Type B pancreatic cell (in vitro differentiated cells): ENCODE measurements at places on chromosomes 4 and X. TPM values are rescaled to one million over a fixed set of nuclear protein-coding genes. Genes with fewer than 3 reads are reported as not detected.

GRCh38 chrX:19889582-19890342, 2.4 kb upstream of the SH3KBP1 start:
- H3K4me1 ChIP-seq: peaks cover 4% of the 10 kb centered on the region
- H3K4me3 ChIP-seq: no peak overlapping the region
- peaks cover 10% of the 10 kb centered on the region for H3K27me3 ChIP-seq
- no peaks in the 10 kb centered on the region for H3K36me3 ChIP-seq
- no peak for DNase-seq

- H3K27ac ChIP-seq: no peak overlapping the region
- peaks cover 17% of the 10 kb centered on the region for H3K4me1 ChIP-seq
- H3K4me3 ChIP-seq: no peak overlapping the region
- DNase-seq: no peak
- no peaks in the 10 kb centered on the region for H3K27me3 ChIP-seq
Observed at GRCh38 chr4:157143369-157143768, 67.4 kb downstream of the GLRB start.

ARX gene
- total RNA-seq: 12.1 and 12.4 TPM in 2 replicates

LRRC66 gene
- 1.1 and 3.3 TPM in 2 replicates for total RNA-seq

DNA sequence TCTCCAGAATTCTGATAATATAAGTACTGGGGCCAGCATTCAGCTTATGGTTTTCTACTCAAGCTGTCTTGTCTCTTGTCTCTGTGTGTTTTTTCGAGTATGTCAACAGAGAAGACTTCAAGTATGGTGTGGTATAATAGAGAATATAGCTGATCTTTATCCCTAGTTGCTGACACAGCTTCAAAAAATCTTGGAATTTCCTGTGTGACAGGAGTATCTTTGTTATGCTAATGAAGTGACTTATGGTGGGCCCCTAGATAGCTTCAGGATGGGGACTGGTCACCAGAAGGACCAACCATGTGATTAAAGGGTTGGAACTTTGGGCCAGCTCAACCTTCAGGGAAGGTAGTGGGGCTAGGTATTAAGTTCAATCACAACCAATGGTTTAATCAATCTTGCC, 2.9 kb downstream of the GPRASP3 start:
- no peak overlapping the region for H3K27ac ChIP-seq
- no peak for DNase-seq
- H3K4me3 ChIP-seq: no peak overlapping the region
- no peaks in the 10 kb centered on the region for H3K4me1 ChIP-seq
- H3K36me3 ChIP-seq: peaks cover 4% of the 10 kb centered on the region

GRCh38 chrX:67780694-67781109, 236.9 kb downstream of the AR start:
- H3K27ac ChIP-seq: no peak overlapping the region
- H3K4me1 ChIP-seq: peaks cover 5% of the 10 kb centered on the region
- no peak for DNase-seq
- H3K36me3 ChIP-seq: no peaks in the 10 kb centered on the region
- H3K4me3 ChIP-seq: no peak overlapping the region
- no peaks in the 10 kb centered on the region for H3K27me3 ChIP-seq

GRCh38 chrX:23773601-23774175, 9.3 kb upstream of the SAT1 start:
- H3K4me1 ChIP-seq: no peaks in the 10 kb centered on the region
- H3K4me3 ChIP-seq: no peak overlapping the region
- H3K27me3 ChIP-seq: no peaks in the 10 kb centered on the region
- no peak for DNase-seq
- H3K27ac ChIP-seq: no peak overlapping the region

GRCh38 chrX:13511944-13512330, 57.5 kb upstream of the EGFL6 start:
- DNase-seq: no peak
- H3K27ac ChIP-seq: no peak overlapping the region
- no peaks in the 10 kb centered on the region for H3K27me3 ChIP-seq
- no peaks in the 10 kb centered on the region for H3K4me1 ChIP-seq
- H3K36me3 ChIP-seq: no peaks in the 10 kb centered on the region

GRCh38 chr4:102193145-102193544, 152.1 kb downstream of the SLC39A8 start:
- H3K27ac ChIP-seq: no peak overlapping the region
- no peaks in the 10 kb centered on the region for H3K27me3 ChIP-seq
- no peak for DNase-seq
- no peaks in the 10 kb centered on the region for H3K4me1 ChIP-seq

CSAG3 gene
- total RNA-seq: 0.40 TPM in 1 of 2 replicates, not detected in the other

- H3K27me3 ChIP-seq: no peaks in the 10 kb centered on the region
- no peak overlapping the region for H3K4me3 ChIP-seq
- H3K27ac ChIP-seq: no peak overlapping the region
- H3K4me1 ChIP-seq: no peaks in the 10 kb centered on the region
Observed at GRCh38 chrX:44012484-44013096, 39.4 kb upstream of the NDP start.

DNA sequence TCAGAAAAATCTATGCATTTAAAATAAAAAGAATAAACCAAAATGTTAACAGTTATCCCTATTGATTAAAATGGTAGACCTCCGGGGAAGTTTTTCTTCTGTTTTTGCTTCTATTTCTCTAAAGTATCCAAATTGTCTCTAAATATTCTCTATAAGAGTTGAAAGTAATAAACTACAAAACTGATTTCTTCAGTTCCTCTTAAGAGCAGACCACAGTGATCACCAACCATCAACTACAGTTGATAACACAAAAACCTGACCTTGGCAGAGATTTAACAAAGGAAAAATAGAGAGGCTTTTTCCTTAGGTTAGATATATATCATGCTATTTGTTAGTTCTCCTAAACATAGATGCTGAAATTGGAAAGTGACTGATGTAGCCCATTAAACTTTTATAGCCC, 27.3 kb downstream of the DDX60 start:
- no peaks in the 10 kb centered on the region for H3K36me3 ChIP-seq
- no peak for DNase-seq
- no peak overlapping the region for H3K4me3 ChIP-seq
- no peak overlapping the region for H3K27ac ChIP-seq

DNA sequence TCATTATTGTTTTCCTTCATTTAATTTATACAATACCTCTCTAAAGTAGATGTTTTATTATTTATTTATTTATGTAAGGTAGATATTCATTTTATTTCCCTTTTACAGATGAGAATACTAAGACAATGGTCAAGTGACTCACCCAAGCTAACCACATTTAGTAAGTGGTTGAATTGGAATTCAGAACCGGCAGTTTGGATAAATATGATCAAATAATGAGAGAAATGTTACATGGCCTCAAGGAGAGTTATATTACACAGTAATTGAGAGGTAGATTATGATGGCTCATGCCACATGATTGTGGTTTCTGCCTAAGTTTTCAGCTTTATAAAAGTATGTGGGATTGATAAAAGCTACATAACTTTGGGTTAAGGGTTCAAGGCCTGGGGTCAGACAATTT, 239.4 kb upstream of the BOD1L1 start:
- H3K27me3 ChIP-seq: no peaks in the 10 kb centered on the region
- DNase-seq: no peak
- no peak overlapping the region for H3K4me3 ChIP-seq

- H3K27ac ChIP-seq: no peak overlapping the region
- peaks cover 5% of the 10 kb centered on the region for H3K4me1 ChIP-seq
- DNase-seq: no peak
- H3K36me3 ChIP-seq: no peaks in the 10 kb centered on the region
Observed at GRCh38 chr4:173486714-173487392, 43.2 kb downstream of the HAND2 start.

DNA sequence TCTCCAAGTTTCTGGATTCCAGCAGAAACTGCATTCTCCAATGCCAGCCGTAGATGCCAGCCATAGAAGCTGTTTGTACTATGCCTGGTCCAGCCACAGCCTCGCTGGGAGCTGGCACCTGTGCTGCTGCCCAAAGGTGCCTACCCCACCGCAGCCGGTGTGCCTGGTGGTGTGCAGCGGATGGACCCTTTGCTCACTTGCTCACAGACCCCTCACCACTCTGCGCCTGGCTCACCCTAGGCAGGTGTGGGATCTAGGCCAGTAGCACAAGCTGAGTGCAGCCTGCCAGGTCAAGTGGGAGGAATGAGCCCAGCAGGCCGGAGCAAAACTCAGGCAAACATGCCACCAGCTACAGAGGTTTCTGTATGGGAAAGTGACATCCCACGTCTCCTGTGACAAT, 463.2 kb downstream of the ADGRL3 start:
- no peak overlapping the region for H3K4me3 ChIP-seq
- DNase-seq: no peak
- H3K36me3 ChIP-seq: peaks cover 3% of the 10 kb centered on the region
- H3K4me1 ChIP-seq: no peaks in the 10 kb centered on the region
- H3K27me3 ChIP-seq: no peaks in the 10 kb centered on the region

DNA sequence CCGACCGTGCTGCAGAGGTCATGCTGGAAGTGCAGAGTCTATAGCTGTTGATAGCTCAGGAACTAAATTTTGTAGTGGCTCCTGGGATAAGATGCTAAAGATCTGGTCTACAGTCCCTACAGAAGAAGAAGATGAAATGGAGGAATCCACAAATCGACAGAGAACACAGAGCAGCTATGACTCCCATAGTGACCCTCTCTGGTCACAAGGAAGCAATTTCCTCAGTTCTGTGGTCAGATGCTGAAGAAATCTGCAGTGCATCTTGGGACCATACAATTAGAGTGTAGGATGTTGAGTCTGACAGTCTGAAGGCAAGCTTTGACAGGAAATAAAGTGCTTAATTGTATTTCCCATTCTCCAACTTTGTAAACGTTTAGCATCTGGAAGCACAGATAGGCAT, 8.8 kb downstream of the MANBA start:
- no peak for DNase-seq
- H3K27me3 ChIP-seq: no peaks in the 10 kb centered on the region
- H3K36me3 ChIP-seq: no peaks in the 10 kb centered on the region
- no peak overlapping the region for H3K27ac ChIP-seq
- no peaks in the 10 kb centered on the region for H3K4me1 ChIP-seq
- no peak overlapping the region for H3K4me3 ChIP-seq

H2BW1 gene
- not detected in 2 replicates for total RNA-seq

SMIM14 gene
- total RNA-seq: 32.0 and 32.1 TPM in 2 replicates

DNA sequence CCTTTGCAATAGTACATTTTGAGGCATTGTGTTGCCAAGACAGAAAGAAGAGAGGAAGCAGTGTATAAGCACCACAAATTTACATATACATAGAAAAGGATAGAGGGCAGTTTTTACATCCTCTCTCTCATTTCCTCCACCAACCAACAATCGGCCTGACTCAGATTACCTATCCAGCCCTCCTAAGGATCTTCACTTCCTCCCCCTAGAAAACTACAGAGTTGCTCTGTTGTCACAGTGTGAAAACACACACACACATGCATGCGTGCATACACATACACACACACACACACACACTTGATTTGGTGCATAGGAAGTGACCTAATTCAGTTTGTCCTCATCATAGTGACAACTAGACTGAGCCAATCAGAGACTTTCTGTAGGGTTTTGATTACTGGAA, 98.8 kb upstream of the SPRY1 start:
- H3K27me3 ChIP-seq: no peaks in the 10 kb centered on the region
- H3K4me3 ChIP-seq: no peak overlapping the region
- H3K27ac ChIP-seq: no peak overlapping the region
- H3K36me3 ChIP-seq: no peaks in the 10 kb centered on the region
- H3K4me1 ChIP-seq: peaks cover 11% of the 10 kb centered on the region

- no peak for DNase-seq
- H3K27ac ChIP-seq: no peak overlapping the region
- no peaks in the 10 kb centered on the region for H3K36me3 ChIP-seq
- H3K4me1 ChIP-seq: peaks cover 8% of the 10 kb centered on the region
- H3K4me3 ChIP-seq: no peak overlapping the region
- H3K27me3 ChIP-seq: peaks cover 2% of the 10 kb centered on the region
Observed at GRCh38 chr4:23364167-23364566, 525.7 kb downstream of the PPARGC1A start.

GRCh38 chr4:113773014-113773413, 11.5 kb upstream of the CAMK2D start:
- no peak for DNase-seq
- no peaks in the 10 kb centered on the region for H3K4me1 ChIP-seq
- no peak overlapping the region for H3K4me3 ChIP-seq
- no peaks in the 10 kb centered on the region for H3K36me3 ChIP-seq
- no peaks in the 10 kb centered on the region for H3K27me3 ChIP-seq
- no peak overlapping the region for H3K27ac ChIP-seq

ZFYVE28 gene
- total RNA-seq: 3.6 and 7.0 TPM in 2 replicates

IRS4 gene
- 0.81 and 13.7 TPM in 2 replicates for total RNA-seq

DNA sequence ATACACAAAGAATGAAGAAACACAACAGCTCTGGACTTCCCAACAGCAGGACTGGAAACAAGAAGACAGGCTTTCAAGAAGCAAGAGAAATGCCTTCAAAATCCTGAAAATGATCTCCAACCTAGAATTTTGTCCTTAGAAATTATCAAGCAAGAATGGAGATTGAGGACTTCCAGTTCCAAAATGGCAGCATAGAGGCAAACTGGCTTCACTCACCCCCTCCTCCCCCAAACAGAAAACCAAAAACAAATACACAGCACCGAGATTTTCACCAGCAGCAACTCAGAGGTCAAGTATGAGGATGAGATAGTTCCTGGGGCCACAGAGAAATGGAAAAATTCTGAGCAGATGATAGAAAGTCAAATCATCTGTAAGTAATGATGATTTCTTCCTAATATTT, 40.5 kb upstream of the LRBA start:
- H3K27me3 ChIP-seq: no peaks in the 10 kb centered on the region
- no peak for DNase-seq
- H3K4me3 ChIP-seq: no peak overlapping the region

CDS1 gene
- 15.1 and 39.7 TPM in 2 replicates for total RNA-seq

DNA sequence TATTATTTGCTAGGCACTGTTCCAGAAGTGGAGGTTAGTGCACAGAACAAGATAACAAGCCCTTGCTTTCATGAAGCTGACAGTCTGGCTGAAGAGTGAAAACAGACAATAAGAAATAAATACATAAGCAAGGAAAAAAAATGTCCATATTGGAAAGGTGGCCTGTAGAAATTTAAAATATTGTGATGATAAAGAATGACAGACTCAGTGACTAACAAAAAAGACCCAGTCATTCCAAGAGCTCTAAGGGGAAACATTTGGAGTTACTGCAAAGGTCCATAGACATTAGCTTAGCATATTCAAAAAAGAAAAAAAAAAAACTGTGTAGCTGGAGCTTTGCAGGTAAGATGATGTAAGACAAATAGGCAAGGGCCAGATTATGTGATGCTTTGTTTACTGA, 1.0 kb upstream of the ANTXR2 start:
- H3K27ac ChIP-seq: no peak overlapping the region
- H3K4me3 ChIP-seq: peak overlapping the region; percentile 96
- H3K4me1 ChIP-seq: peaks cover 22% of the 10 kb centered on the region
- peaks cover 4% of the 10 kb centered on the region for H3K36me3 ChIP-seq
- H3K27me3 ChIP-seq: peaks cover 15% of the 10 kb centered on the region

GRCh38 chrX:51395810-51396728, 63.4 kb downstream of the NUDT10 start:
- no peaks in the 10 kb centered on the region for H3K27me3 ChIP-seq
- H3K4me1 ChIP-seq: no peaks in the 10 kb centered on the region
- H3K36me3 ChIP-seq: no peaks in the 10 kb centered on the region
- no peak for DNase-seq
